NCI-H2029 (cell line): ENCODE measurements at places on chromosomes 6 and 20.

- DNase-seq: no peak
These were observed 246.5 kb downstream of the RIMS1 start for GRCh38 chr6:72132851-72133250.

- DNase-seq: no peak
These were observed 289.6 kb upstream of the CDH4 start for GRCh38 chr20:60962367-60963045.

DNA sequence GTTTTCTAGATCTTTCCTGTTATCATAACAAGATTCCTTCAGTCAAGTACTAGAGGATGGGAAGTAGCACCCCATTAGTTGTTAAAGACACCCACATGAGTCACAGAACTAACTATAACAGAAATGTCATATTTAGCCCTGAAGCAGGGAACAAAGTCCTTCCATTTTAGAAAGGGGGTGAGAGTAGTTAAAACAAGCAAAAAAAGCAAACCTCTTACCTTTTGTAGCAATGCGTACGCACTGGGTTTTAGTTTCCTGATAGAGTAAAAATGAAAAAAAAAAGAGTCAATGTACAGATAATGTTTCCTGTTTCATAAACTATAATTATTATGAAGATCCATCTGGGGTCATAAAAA, 163.7 kb upstream of the THEMIS start:
- DNase-seq: no peak

- no peak for DNase-seq
These were observed 18.5 kb upstream of the FOXC1 start for GRCh38 chr6:1591243-1591642.

DNA sequence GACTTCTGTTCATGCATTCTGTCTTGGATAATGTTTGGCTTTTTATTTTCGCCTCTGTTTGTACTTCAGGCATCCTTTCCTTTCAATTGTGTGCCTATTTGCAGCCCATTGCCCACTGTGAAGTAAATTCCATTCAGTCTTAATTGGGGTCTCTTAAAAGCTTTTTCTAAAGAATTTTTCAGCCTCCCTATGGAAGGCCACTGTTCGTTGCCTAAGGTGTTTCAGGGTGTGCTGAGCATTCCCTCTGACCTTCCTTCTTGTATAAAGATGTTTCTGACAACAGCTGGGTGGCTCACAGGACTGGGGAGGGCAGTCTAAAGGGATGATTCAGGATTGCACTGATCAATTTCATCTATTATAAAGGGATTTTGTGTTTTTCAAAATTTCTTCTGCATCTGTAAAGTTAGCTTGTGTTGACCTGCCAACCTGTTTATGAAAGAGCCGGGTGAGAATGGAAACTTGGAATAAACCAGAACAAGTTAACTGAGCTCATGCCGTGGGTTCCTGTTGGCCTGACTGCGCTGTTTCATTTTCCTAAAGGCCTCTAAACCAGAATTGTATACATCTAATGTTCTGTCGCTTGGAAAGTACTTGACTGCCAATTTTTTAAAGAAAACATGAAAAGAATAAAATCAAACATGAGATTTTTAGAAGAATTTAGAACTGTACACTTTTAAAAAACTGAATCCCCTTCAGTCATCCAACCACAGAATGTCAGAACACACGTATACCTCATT, 14.3 kb downstream of the PHACTR2 start:
- no peak for DNase-seq

- DNase-seq: no peak
These were observed 524.6 kb upstream of the NOX3 start for GRCh38 chr6:155980014-155980767.

DNA sequence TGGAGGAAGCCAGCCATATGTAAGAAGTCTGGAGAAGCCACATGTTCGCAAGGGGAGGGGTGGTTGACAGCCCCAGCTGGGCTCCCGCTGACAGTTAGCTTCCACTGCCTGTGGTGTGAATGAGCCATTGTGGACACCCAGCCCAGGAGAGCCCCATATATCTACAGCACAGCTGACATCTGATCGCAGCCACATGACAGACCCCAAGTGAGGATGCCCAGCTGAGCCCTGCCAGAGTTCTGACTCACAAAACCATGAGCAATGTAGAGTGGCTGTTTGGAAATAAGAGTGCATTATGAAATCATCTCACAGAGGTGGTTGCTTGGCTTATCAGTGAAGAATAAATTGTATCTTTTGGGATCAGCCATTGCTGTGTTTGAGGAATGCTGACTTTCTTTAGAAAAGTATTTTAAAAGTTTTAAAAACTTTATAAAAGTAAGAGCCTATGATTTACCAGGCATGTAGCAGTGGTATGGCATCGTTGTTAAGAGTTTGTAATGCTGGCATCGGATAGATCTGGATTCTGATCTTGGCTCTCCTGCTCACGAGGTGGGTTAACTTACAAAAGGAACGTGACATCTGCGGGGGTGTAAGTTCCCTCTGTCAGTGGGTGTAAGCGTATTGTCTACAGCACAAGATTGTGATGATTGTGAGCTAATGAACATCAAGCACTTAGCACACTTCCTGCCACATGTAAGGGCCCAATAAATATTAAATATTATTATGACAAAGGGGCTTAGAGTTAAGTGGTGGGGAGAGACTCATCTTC, 24.1 kb downstream of the CFAP61 start:
- DNase-seq: no peak

GRCh38 chr6:17866876-17867444, 120.5 kb downstream of the KIF13A start:
- DNase-seq: no peak

DNA sequence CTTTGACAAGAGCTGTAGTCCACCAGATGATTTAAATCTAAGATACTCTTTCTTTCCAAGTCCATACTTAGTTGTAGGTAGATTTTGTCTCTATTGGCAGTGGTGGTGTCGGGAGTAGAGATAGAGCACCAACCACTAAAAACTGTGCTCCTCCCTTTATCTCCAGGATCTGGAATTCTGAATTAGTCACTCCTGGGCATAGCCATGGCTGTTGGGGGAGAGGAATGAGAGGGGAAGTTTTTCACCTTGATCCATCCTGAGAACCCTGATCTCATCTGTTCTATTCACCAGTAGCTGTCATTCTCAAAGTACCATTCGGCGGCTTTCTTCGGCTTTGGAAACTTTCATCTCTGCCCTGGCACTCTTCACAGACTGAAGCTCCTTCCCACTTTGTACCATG, 35.6 kb upstream of the NKX2-4 start:
- DNase-seq: no peak

- peak; percentile 31 for DNase-seq
These were observed 5.5 kb downstream of the MANBAL start for GRCh38 chr20:37295001-37295400.

DNA sequence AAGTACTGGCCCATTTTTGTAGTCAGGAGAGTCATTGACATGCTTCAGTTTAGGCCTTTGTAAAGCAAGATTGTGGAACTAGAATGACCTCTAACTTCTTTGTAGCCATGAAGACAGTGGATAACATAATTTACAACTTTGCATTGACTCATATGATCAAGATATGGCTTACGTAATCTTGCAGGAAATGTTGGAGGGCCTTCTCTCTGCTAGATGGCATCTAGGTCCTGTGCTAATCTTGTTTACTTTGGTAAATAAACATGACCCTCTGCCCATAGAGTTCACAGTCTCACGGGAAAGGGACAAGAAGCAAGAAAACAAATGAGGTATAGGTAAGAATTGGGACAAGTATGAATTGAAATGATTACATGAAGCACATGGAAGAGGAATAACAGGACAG, 355.2 kb upstream of the ARID1B start:
- DNase-seq: no peak

DNA sequence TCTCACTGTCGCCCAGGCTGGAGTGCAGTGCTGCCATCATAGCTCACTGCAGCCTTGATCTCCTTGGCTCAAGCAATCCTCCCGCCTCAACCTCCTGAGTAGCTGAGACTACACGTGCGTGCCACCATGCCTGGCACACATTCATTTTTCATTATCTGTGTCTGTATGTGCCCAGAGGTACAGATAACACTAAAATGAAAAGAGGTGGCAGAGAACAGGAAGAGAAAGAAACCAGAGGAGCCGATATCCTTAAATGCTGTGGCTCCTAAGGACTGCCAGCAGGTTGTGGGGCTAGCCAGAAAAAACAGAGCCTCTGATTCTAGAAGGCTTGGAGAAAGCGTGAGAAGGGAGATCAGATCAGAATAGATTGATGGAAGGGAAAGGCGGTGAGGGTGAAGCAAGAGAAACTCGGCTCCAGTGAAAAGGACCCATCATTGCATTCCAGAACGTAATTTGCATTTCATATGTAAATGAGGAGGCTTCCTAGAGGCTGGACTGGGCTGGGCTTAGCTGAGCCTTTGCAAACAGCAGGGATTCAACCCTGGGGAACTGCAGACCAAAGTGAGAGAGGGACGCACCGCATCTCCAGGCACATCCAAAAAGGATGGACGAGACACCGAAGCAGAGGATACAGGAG, 64.2 kb downstream of the GCNT2 start:
- no peak for DNase-seq

GRCh38 chr6:129694036-129694435, 15.9 kb downstream of the ARHGAP18 start:
- no peak for DNase-seq
